ENCODE measurements at places on chromosomes 3 and 15.

DNA sequence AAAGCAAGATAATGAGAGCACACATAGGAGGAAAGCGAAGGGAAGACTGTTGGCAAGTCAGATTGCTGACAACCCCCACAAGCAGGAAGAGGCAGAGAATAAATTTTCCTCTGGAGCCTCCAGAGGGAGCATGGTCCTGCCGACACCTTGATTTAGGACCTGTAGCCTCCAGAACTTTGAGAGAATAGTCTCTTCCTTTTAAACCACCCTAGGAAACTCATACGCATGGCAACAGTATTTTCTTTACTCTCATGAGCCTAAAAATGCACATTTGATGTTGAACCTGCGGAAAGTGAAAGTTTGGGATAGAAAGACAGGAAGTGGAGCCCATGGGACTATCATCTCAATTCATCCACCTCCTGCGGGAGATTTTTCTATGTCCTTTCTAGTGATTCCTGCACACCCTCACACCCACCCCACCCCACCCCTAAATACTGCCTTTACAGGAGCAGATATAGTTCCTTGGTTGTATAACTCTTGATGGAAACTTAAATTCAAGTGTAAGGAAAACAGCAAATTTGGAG lies 116.7 kb upstream of the LPP start:
- peak; percentile 64 for DNase-seq

DNA sequence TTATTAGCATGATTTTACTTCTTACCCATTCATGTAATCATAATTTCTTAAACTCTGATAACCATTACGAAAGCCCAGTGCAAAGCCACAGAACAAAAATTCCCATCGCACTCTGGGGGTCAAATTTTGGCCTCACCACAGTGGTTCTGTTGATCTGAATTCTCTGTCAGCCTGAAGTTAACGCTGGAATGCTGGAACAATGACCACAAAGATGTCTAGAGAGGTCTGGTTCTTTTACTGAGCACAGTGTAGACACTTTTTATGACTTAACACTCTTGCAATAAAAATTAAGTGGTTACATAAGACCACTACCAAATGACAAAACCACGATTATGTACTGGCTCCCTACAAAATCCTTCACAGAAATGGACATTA lies 94.7 kb downstream of the PDZRN3 start:
- no peak for DNase-seq

GRCh38 chr3:116563351-116563750 lies 118.1 kb upstream of the LSAMP start:
- no peak for DNase-seq

DNA sequence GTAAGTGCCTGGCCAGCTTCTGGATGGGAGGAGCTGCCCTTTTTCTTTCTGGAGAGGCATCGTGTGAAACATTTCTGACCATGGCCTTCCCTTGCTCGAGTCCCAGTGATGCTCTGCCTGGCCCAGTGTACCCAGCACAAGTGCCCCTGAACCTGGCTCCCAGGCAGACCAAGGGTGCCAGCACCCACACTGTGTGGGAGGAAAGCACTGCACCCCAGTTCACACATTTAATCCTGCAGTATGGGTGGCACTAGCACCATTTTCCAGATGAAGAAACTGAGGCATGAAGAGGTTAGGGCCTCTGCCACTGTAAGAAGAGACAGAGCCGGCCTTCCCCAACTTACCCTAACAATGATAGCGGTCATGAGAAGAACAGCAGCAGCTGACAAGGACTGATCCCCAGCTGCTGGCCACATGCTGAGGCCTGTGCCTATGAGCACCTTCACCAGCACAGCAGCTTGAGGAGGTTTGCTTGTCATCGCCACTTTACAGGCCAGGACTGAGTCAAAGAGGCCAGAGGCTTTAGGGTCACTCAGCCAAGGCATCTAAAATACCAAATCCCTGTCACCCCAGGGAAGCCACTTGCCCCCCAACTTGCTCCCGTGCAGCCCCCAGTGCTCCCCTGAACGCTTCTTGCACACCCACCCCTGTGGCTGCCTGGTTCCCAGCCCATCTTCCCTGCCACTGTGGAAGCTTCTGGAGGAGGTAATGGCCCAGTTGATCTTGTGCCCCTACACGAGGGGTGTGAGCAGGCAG lies 15.0 kb downstream of the PRR23E start:
- no peak for DNase-seq

GRCh38 chr3:58973796-58974195 lies 76.0 kb downstream of the CFAP20DC start:
- peak; percentile 60 for DNase-seq

GRCh38 chr3:99716463-99716995 lies 78.1 kb downstream of the COL8A1 start:
- peak; percentile 13 for DNase-seq

- no peak for DNase-seq
Measured at GRCh38 chr15:31151301-31152233, 50.0 kb upstream of the TRPM1 start.

DNA sequence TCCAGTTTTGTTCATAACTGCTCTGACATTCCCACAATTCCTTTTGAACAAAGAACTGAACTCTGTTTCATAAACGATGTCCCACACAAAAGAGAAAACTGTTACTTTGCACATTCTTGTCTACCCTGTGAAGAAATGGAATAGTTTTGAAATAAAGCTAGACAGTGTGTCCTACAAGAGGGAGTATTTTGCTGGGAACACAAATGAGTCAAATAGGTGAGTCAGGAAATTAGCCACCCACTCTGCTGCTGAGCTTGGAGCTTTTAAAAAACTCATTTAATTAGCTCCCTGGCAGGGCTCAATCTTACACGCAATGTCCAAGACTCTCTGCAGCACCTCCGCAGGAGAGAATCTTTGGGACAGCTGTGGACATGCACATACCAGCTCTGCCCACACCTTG lies 193.4 kb downstream of the SLC9A9 start:
- peak; percentile 38 for DNase-seq

- peak; percentile 47 for DNase-seq
Measured at GRCh38 chr15:56732135-56732885, 999 bp downstream of the ZNF280D start.

- DNase-seq = no peak
Measured at GRCh38 chr15:66085128-66085527, 168.4 kb downstream of the MEGF11 start.
